Kidney epithelial cell (primary cell): ENCODE measurements at places on chromosomes 3 and 15.

- no peak for DNase-seq
Observed at GRCh38 chr15:99143655-99144610, 39.1 kb downstream of the SYNM start.

DNA sequence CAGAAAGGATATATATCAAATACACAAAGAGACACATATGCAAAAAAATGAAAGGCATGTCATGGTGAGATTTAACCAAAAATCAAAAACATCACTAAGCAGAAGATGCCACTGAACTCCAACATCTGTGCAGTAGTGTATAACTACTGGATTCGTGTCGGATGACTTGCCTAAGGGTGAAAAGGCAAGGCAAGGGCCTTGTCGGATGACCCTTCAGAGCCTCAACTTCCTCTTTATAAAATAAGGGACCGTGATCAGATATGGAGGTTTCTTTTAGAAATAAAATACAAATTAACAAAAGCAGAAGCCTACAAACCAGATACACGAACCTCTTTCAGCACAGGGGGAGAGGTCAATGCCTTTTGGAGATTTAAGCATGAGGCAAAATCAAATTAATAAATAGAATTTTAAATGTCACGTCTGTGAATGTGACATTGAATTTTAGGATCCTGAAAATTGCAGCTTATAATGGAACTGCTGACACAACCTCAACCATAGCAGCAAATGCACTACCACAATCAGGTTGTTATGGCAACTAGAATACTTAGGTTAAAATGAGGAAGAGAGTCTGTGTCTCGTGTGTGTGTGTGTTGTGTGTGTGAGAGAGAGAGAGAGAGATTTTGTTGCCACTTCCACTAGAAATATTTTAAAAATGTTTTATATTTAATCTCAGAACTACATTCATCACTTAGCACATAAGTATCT, 8.3 kb upstream of the CHRM5 start:
- DNase-seq: no peak

DNA sequence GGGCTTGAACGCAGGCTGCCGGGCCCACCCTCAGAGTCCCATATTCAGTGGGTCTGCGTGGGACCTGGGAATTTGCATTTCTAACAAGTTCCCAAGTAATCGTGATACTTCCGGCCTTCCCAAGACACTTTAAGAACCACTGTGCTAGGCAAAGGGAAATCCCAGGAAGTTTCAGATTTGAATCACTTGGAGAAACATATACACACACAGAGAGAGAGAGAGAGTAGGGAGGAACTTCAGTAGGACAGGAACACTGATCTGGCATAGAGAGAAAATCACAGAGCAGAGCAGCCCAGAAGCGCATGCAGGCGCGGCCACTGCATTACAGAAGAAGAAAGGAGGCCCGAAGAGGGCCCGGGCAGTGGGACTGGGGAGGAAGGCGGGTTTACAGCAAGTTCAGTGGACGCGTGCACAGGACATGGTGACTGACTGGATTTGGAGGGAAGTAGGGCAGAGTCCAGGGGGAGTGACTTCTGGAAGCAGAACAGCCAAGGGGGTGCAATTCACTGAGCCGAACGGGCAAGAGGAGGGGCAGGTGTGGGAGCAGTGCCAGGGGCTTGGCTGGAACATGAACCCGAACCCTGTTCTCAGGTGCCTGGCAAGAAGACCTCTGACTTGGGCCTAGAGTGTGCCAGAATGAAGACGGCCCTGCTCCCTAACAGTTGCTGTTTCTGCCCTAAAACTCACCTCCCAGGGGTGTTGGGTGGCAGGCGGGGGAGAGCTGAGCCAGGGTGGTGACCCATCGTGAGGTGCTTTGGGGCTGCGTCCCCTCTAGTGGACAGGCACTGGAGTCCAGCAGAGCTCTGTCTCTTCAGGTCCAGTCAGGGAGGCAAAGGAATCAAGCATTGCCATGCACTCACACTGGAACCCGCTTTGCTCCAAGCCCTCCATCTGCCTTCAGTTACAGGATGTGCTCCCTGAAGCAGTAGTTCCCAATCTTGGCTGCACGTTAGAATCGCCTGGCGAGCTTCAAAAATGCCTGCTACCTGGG, 101.3 kb upstream of the HES1 start:
- no peak for DNase-seq

DNA sequence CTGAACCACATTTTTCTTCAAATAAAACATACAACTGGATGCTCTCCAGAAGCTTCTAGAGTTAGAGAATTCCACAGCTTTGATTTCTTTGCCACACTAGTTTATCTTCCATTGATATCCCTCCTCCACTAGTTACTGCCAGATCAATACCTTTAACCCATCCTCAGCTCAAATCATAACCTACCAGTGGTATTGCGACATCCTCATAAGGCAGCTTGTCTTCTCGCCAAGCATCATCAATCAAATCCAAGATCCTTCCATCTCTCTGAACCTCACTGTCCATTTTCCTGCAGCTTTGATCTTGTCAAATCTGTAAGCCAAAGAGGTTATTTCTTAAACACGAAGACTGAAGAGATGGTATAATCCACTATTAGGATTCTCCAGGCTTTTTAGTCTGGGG, 3.2 kb downstream of the ANAPC13 start:
- no peak for DNase-seq

- DNase-seq: no peak
Observed at GRCh38 chr3:94525043-94525442, 462.2 kb downstream of the NSUN3 start.
